Activated CD4-positive, CD25-positive, alpha-beta regulatory T cell treated with anti-CD3 and anti-CD28 coated beads, Interleukin-2, amount 50 U/mL, for 16 hours (primary cell): ENCODE measurements at places on chromosomes 12 and 14.

DNA sequence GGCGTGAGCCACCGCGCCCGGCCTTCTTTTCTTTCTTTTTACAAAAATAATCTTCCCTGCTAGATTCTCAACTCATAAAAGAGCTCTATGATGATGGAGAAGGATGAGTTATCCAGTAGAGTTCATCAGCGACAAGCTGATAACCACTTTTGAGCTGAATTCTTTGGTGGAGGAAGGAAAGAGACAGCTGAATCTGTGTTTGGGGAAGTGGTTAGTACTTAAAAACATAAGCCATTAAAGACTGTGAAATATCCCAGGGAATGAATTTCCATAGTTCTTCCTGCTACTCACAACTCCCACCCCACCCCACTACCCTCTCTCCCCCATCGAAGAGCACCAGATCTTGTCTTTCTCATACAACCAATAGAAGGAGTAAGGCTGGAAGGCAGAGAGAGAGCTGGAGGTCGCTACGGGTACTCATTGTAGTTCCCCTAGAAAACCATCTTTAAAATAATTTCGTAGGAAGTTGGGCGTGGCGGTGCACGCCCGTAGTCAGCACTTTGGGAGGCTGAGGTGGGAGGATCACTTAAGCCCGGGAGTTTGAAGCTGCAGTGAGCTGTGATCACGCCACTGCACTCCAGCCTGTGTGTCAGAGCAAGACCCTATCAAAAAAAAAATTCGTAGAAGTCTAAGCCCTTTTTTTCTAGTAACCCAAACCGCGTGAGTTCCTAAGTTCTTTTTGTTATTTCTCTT is 647 bp upstream of the ESPL1 start:
- DNase-seq, result no peak

GRCh38 chr14:98926146-98926545 is 345.9 kb downstream of the BCL11B start:
- no peak for DNase-seq

DNA sequence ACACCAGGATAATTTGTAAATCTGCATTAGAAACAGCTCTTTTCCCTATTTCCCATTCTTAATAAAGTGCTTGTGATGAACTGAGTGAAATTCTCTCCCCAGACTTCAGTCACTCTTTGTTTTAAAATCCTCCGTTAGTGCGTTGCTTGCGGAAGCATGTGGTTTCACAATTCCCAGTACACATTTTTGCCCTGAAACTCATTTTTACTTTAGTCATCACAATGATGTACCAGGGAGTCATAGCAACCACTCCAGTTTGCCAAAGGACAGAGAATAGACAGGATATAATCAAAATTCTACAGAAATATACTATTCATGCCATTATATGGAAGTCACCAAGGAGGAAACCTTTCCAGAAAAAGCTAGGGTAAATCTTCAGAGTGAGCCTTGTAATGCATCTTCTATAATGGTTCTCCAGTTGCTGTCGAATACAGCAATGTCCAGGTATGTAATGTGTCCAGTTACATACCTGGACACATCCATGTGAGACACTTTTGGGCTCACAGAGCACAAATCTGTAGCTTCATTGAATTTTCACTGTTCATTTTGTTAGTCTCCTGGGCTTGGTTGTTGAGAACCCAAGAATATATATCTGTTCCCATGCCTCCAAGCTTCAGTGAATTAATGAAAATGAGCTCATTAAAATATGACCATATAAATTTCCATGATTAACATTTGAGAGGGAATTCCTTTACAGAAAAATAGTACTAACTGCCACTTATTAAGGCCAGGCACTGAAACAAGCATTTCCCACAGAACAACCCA is 57.8 kb downstream of the GPR135 start:
- DNase-seq, result no peak

DNA sequence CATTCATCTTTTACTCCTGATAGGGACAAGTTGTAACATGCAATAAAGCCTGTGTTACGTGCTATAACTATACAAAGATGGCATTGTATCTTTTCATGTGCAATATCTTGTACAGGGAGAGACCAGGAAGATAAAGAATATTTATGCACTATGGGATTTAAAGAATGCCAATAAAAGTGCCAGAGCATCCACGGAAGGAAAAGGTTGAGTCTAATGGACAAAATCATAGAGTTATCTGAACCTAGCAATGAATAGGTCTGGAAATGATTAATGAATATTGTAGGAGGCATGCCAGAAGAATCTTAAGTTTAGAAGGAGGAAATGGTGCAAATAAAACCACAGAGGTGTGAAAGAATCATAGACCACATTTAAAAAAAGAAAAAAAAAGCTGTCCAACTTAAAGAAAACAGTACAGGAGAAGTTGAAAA is 263.9 kb downstream of the KCNC2 start:
- DNase-seq, result no peak

DNA sequence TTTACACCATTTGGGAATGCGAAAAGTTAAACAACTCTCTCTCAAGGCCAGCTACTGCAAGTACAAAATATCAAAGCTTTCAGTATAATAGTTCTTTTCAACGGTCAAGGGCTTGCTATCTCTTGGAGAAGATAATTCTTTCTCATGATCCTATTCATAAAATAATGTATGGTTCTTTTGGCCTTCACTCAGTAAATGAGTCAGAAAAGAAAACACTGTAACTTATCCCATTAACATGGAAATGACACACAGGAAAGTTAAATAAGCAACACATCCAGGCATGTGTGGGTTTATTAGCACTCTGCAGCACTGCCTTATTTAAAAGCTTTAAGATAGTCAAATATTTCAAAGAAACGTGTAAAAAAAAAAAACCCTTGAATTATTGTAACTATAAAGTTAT is 36.9 kb downstream of the ZFC3H1 start:
- DNase-seq, result no peak

DNA sequence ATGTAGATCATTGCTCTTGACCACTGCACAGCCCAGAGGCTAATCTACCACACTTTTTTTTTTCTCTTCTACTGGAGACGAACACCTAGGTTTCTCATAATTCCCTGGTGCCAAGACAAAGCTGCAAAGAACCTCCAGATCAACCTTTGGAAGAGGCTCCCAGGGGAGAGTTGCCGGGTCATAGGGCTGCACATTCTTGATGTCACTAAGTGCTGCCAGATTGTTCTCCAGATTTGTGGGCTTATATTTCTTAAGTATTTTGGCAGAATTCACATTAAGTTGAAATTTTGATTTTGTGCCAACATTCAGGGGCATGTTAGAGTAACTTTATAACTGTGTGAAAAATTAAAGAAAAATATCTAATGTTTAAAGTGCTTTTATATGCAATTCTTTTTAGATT is 13.5 kb upstream of the PDZRN4 start:
- DNase-seq, result no peak

GRCh38 chr12:9118158-9118557 is 2.4 kb upstream of the A2M start:
- no peak for DNase-seq
